Activated T-cell treated with anti-CD3 and anti-CD28 coated beads for 4 hours (primary cell): ENCODE measurements at places on chromosomes 12 and 14.
A peak's percentile ranks its signal among the peaks of the same experiment; 100 is the strongest.

DNA sequence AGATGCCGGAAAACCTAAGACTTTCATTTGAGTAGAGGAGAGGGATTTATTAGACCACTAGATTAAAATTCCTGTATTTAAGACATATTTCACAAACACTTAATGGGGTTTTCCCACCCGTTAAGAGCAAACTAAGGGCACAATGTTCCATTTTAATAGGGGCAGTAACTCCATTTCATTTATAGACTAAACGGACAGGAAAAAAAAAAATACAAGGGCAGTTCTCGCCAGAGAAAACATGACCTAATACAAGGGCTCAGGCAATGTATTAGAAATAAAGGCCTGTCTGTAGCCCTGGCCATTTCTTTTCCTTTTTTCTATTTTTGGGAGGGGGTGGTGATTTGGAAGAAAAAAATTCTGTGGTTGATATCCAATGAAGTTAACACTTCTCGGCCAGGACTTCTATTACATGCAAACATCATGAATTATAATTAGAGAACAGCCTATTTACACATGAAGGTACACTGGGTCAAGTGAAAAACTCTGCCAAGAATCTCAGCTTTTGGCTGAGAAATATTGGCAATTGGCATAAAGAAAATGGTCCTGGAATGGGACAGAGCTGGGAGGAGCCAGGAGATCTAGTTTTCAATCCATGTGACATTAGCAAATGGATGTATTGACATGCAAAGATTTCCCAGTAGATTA is 641.1 kb upstream of the TBX3 start:
- no peak for DNase-seq

- peak; percentile 28 for DNase-seq
These were observed 1.3 kb downstream of the RASSF3 start for GRCh38 chr12:64611341-64612284.

GRCh38 chr12:29208060-29208459 is 59.0 kb downstream of the FAR2 start:
- no peak for DNase-seq

DNA sequence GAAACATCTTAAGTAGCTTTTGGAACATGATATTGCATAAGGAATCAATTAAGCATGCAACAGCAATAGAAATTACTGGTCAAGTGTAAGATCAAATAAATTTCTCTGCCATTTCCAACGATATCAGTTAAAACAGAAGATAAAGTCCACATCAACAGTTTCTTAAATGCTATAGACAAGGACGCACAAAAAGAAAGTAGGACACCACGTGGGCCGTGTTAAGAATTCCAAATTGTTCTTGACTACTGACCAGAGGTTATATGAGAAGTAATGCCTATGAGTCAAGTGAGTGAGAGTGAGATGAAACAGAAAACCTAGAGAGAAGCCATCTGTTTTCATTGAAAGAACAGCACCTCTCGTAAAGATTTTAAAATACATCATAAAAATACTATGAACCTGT is 318.2 kb downstream of the TMEM117 start:
- no peak for DNase-seq

- DNase-seq = no peak
These were observed 255.2 kb upstream of the DDHD1 start for GRCh38 chr14:53408175-53408879.
